Activated gamma-delta T cell (primary cell): ENCODE measurements at places on chromosomes 5 and 9.

- no peak for DNase-seq
These were observed 40.2 kb upstream of the EXOC3 start for GRCh38 chr5:402615-403359.

DNA sequence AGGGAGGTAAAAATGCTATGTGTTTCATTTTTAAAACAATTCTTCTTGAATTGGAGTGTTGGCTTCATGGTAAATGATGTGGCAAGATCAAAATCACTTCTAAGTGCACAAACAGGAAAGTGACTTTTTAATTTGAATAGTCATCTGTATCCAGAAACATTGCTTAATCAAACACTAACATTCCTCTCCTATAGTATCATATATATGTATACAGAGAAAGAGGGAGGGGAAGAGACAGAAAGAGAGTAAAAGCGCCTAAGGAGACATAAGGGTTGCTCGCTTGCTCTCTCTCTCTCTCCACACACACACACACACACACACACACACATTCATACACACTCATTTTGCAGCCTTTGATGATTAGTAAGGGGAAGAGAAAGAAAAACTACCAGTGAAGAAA lies 95.4 kb upstream of the PRDM9 start:
- DNase-seq: no peak

DNA sequence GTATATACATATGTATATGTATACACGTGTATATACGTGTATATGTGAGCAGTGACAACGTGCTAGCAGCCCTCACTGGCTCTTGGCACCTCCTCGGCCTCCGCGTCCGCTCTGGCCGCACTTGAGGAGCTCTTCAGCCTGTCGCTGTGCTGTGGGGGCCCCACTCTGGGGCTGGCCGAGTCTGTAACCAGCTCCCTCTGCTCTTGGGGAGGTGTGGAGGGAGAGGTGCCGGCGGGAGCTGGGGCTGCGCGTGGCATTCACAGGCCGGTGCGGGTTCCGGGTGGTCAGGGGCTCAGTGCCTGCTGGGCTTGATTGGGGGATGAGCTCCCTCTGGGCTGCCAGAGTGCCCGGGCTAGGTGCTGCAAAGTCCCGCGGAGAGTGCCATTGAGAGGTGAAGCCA lies 24.1 kb upstream of the OSMR start:
- DNase-seq: no peak

DNA sequence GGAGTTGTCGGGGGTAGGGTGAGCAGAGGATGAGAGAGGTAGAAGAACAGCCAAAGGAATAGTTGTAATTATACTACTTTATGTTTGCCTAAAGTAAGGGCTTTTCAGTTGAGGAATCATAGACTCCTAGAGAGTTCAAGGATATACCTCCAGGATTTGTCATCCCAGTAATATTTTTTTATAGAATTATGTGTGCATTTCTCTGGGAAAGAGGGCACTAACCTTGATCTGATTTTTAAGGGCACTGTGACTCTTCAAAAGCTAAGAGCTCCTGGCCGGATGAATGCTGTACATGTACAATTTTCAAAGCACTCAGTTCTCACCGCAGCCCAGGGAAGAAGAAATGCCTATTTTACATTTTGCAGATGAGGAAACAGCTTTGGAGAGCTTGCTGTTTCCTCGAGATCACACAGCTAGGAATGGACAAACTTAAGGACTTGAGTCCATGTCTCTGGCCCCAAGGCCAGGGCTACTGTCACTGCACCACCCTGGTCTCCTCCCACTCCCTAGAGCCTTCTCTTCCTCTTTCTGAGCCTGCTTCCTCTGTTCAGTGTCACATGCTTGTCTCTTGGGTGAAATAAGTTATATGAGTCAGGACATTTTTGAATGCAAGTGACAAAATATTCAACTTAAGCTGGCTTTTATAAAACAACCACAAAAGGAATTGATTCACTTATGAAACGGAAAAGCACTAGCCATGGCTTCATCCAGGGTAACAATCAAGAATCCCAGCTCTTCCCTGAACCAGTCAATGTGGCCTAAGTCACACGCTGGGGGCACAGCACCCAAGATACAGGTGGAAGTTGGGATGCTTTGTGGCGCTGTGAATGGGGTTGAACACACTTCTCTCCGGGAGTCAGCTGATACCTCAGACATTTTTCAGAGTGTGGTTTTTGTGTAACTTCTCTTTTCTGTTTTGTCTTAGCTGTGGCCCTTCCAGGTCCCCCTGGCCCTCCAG lies 45.7 kb upstream of the TGFBR1 start:
- DNase-seq: no peak

- DNase-seq: no peak
These were observed 8.3 kb downstream of the NANS start for GRCh38 chr9:98064623-98065392.

GRCh38 chr5:53219610-53220009 lies 110.1 kb upstream of the MOCS2 start:
- no peak for DNase-seq

DNA sequence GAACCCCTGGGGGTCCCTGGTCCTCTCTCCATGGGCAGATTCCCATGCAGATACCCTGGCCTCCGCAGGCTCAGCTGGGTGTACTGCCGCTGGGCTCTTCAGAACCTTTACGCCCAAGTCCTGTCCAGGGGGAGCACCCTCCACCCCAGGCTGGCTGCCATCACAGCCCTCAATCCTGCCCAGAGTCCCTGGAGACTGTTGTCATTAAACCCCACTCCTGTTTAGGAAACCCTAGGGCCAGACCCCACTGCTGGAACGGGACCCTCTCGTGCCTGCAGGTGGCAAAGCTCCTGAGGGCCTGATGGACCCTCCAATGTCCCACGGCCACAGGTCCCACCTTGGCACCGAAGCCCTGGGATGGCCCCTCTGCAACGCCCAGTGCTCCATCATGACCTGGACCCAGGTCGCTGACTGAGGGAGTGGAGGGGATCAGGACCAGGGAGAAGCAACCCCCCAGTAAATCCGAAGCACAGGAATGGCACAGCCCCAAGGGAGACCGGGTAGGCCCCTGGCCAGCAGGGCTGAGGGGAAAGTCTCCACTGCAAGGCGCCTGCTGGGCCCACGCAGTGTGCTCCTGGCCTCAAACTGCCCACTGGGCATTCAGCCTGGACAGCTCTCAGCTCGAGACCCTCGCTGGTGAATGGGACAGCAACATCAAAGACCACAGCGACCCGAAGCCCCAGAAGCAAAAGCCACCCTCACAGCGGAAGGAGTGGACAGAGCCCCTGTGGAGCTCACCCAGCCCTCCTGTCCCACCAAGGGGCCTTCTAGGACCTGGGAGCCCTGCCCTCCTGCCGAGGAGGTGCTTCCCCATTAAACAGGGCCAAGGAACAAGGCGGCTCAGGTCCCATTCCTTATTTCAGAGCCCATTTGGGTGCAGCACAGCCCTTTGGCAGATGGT lies 8.3 kb downstream of the ZDHHC11B start:
- DNase-seq: no peak

GRCh38 chr9:80794197-80794596 lies 895.1 kb downstream of the TLE1 start:
- DNase-seq: no peak

- DNase-seq: no peak
These were observed 303.4 kb downstream of the ISL1 start for GRCh38 chr5:51686622-51687021.

DNA sequence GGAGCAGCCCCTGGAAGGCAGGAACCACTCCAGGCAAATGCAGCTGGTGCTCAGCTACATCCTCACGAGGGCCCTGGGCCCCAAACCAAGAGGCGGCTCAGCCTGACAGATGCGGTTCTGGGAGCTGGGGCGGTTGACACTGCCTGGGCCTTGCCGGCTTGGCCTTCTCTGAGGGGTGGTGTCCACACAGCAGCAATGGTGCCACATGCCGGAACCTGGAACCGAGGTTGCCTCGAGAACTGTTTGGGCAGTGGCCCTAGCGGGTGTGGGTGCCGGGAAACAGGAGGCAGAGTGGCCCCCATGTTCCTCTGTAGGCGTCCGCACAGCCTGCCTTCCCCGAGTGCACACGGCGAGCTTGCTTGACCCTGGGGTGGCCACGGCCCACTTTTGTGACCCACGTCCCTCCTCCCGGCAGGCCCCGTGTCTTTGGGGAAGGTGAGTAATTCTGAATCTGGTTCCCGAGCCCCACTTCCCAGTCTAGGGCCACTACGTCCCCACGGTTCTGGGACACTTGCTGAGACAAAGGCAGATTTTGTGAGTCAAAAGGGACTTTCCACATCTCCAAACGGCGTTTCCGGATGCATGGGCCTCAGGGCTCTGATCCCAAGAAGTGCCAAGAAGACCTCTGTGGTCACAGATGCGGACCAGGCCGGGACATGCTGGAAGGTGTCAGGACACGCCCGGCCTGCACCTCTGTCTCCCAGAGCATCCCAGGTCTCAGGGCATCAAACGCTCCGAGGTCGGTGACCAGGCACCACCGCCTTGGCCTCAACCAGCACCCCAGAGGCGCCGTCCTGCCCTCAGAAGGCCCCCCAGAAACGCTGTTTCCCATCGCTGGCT lies 27.7 kb upstream of the SLC12A7 start:
- DNase-seq: no peak

- DNase-seq: no peak
These were observed 82.7 kb downstream of the PTPDC1 start for GRCh38 chr9:94166976-94167346.

- DNase-seq: no peak
These were observed 653.1 kb upstream of the KLF4 start for GRCh38 chr9:108142504-108143201.

DNA sequence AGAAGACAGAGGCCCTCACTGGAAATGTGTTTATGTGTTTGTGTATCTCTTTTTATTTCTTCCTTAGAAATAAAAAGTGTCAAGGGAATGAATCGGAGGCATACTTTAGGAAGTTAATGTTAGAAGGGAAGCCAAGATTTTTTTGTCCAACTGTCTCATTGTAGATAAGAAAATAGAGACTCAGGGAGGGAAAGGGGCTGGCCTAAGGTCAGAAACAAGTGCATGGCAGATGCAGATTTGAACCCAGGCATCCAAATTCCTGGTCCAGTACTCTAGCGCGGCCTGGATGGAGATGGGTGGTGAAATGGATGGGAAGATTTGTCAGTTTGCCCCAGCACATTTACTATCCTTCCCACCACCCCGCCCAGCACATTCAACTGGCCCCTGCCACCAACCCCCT lies 19.8 kb upstream of the TNIP1 start:
- DNase-seq: no peak

GRCh38 chr5:28014779-28015178 lies 976.4 kb upstream of the CDH9 start:
- DNase-seq: no peak

- no peak for DNase-seq
These were observed 250.5 kb downstream of the BNC2 start for GRCh38 chr9:16619914-16620520.

DNA sequence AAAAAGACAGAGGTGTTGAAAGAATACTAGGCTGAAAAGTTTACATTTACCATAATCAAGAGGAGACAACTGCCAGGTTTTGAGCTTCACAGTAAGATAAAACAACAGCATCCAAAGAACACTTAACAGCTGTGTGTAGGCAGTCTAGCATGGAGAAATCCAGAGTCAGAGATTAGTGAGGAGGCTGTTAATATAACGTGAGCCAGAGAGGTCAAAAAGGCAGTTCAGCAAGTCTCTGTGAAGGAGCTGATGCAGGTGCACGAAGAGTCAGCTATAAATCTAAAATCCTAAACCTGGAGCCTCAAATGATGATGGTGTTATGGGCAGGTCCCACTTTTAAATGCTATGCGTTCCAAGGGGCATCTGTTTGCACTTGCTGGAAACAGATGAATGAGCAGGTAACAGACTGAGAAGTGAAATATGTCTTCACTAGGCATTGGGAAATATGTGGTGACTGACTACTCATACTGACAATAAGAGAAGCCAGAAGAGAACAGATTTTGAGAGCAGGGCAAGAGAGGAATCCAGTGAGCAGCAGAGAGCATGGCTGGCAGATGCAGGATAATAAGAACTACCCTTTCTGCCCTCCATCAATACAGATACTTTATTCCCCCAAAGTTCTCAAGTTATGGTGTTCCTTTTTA lies 8.7 kb downstream of the APTX start:
- DNase-seq: no peak

GRCh38 chr9:81669041-81669651 lies 20.2 kb downstream of the TLE1 start:
- no peak for DNase-seq

DNA sequence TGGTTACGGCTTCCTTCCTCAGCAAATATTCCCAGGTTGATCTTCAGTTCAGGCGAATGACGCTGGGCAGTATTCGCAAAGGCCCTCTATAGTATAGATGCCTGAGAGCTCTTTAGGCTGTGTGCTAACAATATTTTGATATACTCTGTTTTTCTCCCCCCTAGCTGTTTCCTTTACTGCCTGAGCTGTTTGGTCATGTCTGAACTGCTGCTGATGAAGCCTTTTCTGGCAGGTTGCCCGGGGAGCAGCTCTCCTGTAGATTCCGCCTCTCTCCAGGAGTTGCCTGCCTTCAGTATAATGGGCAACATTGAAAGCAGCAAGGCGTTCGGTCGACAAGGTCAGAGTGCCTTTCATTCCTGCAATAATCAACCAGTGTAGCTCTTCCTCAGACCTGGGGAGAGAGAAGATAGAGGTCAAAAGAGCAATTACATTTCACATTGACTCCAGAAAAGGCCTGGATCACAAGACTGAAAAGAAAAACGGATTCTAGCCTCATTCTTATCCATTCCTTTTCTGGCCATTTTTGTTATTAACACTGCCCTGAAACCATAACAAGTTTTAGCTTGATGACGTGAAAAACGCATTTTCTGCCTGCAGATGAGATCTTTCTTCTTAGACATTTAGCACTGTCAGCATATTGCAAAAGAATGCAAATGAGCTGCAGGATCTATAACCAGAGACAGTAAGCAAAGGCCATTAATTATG lies 60.1 kb upstream of the ZNF608 start:
- no peak for DNase-seq

DNA sequence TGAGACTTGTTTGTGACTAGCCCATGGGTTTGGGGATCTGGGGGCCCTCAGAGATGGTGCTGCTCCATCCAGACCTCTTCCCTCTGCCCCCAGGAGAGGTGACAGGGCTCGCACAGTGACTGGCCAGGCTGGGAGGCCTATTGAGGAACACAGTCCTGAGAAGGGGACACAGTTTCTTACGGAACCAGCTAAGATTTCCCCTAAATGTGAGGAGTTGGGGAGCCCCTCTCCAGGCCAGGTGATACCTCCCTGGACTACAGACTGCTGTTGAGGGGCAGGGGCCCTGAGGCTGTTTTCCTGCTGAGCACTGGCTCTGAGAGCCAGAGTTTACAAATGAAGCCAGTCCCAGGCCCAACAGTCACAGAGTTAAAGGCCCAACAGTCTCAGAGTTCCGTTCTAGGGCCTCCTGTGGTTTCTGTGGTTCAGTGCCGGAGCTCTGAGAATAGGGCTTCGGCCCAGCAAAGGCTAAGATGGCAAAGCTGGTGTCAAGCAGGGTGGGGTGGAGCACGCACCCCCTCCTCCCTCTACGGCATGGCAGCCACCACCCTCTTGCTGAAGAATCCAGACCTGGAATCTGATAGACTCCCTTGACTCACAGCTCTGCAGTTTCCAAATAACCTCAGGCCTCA lies 1.1 kb upstream of the SEMA4D start:
- DNase-seq: no peak
